ENCODE measurements at places on chromosomes 13 and 19. TPM values are rescaled to one million over a fixed set of nuclear protein-coding genes. Genes with fewer than 3 reads are reported as not detected.

The ZNF730 gene
- polyA plus RNA-seq: 3.9 TPM

The KISS1R gene
- not detected for polyA plus RNA-seq

The ALOX5AP gene
- 6.3 TPM for polyA plus RNA-seq

The UCHL3 gene
- polyA plus RNA-seq: 19.3 TPM

The SIGLEC9 gene
- 1.2 TPM for polyA plus RNA-seq

The ZNF491 gene
- 3.1 TPM for polyA plus RNA-seq

The CYP2B6 gene
- not detected for polyA plus RNA-seq

The CYP4F3 gene
- polyA plus RNA-seq: 0.03 TPM

The ATP8B3 gene
- 0.63 TPM for polyA plus RNA-seq

The ZIC2 gene
- 0.05 TPM for polyA plus RNA-seq

The ZFP82 gene
- 9.6 TPM for polyA plus RNA-seq
